ENCODE measurements at places on chromosomes 11 and 22.

DNA sequence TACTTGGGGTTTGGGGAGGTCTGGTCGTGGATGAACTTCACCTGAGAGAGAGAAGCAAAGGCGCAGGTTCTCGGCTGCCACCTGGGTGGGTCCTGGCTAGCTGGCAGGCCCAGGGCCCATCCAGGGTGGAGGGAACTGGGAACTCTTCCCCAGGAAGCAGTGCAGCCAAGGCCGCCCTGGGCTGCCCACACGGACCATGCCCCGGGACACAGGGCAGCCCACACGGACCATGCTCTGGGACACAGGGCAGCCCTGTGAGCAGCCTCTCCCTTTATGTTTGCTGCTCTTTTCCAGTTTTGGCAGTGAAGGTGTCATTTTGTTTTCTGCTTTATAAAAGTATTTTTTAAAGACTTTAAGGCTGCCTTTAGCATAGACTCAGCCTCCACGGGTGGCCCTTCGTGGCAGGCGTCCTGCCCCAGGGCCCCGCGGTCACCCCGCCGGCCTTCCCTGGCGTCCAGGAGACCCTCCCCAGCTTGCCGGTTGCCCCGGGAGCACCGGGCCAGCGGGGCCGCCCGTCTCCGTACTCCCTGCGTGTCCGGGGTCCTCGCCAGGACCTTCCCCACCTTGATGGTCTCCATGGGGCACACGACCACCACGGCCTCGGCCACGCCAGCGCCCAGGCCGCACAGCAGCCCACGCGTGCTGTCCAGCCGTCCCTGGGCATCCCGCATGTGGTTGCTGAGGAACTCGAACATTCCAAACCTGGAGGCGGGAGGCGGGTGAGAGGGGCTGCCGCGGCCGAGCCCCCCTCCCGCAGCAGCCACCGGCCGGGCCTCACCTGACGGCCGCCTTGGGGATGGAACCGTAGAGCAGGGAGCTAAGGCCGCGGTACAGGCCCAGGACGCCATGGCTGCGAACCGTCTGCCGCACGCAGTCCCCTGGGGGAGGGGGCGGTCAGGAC is 1.1 kb downstream of the SLC25A1 start:
- DNase-seq, result no peak

DNA sequence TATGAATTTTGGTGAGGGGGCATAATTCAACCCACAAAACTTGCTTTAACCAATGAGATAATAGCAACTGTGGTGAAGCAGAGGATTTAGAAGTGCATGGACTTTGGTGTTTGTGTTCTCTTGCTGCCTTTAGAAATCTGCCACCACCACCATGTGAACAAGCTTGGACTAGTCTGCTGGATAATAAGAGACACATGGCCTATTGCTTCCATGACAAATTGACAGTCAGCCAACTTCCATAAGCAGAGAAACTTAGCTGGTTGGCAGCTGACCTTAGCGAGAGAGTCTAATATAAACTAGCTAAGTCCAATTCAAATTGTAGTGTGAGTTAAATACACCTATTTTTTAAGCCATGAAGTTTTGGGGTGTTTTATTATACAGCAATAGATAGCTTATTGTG is 482.1 kb upstream of the ANO5 start:
- DNase-seq, result no peak

GRCh38 chr11:14373941-14374646 is 15.1 kb upstream of the RRAS2 start:
- DNase-seq, result peak; percentile 80

DNA sequence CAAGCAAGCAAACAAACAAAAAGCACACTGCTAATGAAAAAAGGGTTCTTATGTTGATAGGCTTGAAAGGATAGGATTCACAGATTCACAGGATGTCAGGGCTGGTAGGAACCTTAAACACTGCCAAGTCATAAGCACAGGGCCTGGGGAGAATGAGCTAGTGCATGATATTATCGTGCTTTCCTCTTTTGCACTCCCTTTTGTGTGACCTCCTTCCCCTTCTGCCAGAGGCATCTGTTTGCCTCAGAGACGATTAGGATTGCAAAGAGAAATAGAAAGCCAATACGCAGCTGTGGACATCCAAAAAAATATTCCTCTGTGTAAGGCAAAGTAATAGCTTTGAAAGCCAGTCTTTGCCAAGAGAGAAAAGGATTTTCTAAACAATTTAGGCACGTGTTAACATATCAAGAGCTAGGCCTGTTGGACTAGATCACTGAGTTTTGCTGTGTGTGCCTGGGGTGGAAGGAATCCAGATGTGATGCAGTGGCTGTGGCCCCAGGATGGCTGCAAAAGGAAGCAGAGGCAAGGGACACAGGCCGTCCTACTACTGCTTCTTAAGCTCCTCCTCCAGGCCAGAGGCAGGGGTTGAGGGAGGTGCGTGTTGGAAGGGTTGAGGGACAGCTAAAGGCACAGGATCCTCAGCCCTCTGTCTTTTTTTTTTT is 30.6 kb downstream of the MCHR1 start:
- no peak for DNase-seq

GRCh38 chr22:20526628-20527355 is 19.4 kb downstream of the MED15 start:
- DNase-seq, result peak; percentile 90

- DNase-seq, result no peak
Observed at GRCh38 chr22:45754822-45755221, 83.2 kb downstream of the ATXN10 start.

DNA sequence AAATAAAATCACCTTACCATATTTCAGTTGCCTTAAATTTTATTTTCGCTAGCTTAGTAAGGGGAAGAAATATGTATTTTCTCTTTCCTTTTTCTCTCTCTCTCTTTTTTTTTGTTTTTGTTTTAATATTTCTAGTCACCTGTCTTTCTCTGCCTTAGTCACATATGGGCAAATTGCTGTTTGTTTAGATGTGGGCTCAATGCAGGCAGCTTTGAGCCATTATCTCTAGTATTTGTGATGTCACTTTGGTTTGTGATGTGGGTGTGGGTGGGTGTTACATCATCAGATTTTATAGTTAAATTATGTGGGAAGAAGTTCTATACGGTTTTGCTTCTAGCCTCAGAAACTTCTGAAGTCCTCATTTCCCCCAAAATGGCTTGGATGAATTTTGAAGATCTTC is at the start of gene C22orf31:
Gene C22orf31 (minus strand): TSS at position 59 of the 400 bp plus-strand sequence. CDS start 39 bp downstream, at position 20.
- no peak for DNase-seq

DNA sequence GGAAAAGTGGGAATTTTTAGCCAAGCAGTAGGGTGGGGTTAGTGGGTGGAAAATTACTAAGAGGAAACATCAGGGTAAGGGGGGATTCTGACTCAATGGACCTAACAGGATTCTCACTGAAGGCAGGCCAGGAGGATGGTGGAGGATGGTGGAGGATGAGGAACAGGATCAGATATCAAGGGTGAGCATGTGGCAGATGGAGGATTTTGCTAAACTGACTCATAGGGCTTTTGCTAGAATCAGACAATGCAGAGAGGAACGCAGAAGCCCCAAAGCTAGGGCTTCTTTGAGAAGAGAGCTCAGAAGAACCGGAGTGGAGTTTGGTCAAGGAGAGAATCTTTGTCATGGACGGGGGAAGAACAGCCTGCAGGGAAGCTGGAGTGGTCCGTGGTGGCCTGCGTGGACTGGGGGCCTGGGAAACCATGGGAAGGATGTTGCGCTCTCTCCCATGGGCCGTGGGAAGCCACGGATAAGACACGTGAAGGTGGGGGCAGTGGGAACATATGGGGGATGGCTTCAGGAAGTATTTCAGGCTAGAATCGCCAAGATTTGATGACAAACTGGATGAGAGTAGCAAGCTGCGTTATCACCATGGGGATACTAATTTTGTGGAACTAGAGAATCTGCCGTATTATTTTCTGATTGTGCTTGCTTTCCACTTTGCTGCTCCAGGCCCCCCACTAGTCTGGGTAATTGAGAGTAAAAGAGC is 165.2 kb downstream of the LDLRAD3 start:
- DNase-seq, result no peak

- no peak for DNase-seq
Observed at GRCh38 chr22:37500745-37501609, 14.8 kb upstream of the MFNG start.

DNA sequence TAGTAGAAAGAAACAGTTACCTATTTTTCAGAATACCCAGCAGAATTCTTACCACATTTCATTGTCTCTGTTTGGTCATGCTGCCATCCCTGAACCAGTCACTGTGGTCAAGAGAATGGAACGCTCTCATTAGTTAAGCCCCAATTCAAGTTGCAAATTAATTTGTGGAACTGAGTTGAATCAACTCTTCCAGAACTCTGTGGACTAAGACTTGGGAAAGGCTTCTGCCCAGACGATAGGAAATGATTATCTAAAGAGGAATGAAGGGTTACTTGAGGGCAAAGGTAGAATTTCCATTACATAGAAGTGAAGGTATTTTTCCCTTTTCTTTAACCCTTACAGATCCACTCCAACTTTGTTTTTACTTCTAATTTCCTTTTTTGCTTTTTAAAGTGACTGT is 286.4 kb downstream of the DYNC2H1 start:
- DNase-seq, result peak; percentile 73
